Activated CD4-positive, CD25-positive, alpha-beta regulatory T cell (primary cell): ENCODE measurements at places on chromosomes 3 and 15.

GRCh38 chr3:194877291-194878119 is 191.8 kb downstream of the FAM43A start:
- no peak for DNase-seq

GRCh38 chr3:134038071-134038491 is 8.4 kb upstream of the SLCO2A1 start:
- no peak for DNase-seq

DNA sequence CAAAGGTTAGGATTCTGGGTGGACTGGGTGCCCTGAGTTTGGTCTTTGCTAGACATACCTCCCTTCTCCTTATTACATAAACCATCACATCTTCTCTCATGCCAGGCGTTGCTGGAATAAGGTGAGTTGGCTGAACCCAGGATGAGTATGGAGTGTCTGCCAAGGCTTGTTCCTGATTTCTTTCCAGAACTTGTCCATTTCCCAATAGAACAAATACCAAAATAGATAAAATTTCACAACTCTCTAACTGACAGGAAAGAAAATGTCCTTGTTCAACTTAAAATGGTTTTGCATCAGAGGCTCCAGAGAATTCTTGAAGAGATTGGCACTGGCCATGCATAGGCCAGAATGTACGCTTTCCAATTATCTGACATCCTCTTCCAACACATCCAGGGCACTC is 291.9 kb downstream of the IGSF11 start:
- no peak for DNase-seq

- DNase-seq, result no peak
Measured at GRCh38 chr3:171336406-171336805, 123.8 kb downstream of the TNIK start.

GRCh38 chr15:26889298-26889898 is 22.5 kb downstream of the GABRA5 start:
- no peak for DNase-seq

DNA sequence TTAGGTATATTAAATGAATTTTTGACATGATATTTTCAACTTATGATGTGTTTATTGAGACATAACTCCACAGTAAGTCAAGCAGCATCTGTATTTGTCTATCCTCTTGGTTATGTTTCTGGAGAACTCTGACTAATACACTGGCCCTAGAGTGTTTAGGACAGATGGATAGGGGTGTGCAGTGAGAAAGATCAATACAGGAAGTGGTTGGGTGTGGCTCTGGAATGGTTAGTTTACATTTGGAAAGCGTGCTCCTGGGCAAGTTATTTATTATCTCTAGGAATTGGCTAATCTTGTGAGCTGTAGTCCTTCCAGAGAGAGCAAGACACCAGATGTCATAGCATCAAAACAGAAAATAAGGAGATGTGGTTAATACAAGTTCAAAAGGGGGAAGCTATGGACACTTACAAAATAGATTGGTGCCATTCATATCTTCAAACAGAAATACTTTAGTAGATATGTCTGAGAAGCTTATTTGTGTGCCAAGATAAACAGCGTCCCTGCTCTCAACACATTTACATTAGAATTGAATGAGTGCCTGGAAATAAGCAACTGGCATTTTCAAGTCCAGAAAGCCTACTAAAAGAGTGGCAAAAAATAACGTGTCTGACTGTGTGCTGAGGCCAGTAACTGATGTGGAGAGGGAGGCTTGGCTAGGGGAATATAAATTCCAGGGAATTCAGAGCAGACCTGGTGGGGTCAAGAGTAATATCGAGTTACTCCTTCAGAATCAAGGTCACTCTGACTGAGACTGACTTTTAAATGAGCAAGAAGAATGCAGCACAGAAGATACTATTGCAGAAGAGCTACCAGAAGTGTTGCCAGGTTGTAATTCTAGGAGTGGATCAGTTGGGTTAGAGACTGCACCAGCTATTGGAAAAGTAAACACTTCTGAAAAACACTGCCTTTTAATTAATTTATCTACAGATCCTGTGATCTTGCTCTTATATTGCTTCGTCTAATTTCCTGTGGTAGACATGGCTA is 33.4 kb upstream of the PLAAT1 start:
- DNase-seq, result no peak

- no peak for DNase-seq
Measured at GRCh38 chr3:139416275-139416674, 26.8 kb upstream of the COPB2 start.

DNA sequence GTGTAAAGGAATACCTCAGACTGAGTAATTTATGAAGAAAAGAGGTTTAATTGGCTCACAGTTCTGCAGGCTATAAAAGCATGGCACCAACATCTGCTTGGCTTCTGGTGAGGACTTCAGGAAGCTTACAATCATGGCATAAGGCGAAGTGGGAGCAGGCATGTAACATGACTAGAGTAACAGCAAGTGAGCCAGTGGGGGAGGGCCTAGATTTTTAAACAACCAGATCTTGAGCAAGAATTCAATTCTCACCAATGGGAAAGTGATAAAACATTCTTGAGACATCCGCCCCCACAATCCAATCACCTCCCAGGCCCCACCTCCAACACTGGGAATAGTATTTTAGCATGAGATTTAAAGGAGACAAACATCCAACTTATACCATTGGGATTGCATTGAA is 44.2 kb upstream of the BCL2A1 start:
- no peak for DNase-seq

DNA sequence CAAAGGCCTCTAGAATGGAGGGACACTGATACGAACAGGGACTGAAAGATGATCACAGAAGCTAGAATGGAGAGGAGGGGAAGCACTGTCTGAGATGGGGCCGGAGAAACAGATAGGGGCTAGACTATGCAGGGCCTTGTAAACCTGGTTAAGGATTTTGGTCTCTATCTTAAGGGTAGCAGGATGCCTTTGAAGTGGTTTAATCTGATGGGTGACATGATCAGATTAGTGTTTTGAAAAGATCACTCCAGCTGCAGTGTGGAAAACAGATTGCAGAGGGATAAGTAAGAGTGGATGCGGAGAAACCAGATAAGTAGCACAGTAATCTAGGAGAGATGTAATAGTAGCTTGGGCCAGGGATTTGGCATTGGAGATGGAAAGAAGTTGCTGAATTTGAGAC is 108.1 kb downstream of the RSRC1 start:
- DNase-seq, result no peak

DNA sequence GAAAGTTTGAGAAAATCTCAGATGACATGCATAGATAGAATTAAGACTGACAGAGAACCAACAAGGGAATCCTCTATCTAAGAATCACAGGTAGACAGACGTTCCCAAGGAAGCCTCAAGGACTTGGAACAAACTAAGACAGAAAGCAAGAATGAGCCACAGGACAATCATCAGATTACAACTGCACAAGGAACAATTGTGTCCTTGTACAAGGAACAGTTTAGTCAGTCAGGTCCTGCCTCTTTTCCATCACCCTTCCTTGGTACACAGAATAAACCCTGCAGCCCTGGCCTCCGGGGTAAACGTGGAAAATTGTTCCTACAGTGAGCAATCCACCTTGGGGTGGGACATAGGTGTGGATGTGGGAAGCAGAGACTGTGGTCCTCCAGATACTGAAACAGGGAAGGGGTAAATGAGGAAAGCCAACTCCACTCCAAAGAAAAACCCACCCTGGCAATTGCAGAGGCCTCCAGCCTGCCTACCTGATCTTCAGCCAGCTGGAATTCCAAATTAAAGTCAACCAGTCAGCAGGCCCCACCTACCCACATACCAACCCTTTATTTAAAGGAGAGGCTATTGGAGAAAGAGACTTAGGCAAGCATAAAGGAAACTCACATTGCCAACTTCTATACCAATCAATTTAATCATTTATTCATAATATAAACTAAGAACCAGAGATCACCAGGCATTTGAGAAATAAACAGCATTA is 73.4 kb downstream of the ULK4 start:
- DNase-seq, result no peak

- DNase-seq, result peak; percentile 42
Measured at GRCh38 chr15:68210821-68211655, 5.9 kb upstream of the CALML4 start.

GRCh38 chr15:91227766-91228165 is 127.7 kb downstream of the SV2B start:
- DNase-seq, result no peak
